Mucosa of gallbladder (tissue), 1 donor: ENCODE measurements at places on chromosomes 1 and 21. TPM values are rescaled to one million over a fixed set of nuclear protein-coding genes. Genes with fewer than 3 reads are reported as not detected.

Gene CCDC30
- total RNA-seq: 8.4 TPM

Gene OR2G2
- total RNA-seq: not detected

Gene FOXO6
- 10.0 TPM for total RNA-seq

Gene MPZ
- 9.0 TPM for total RNA-seq

Gene FAM163A
- total RNA-seq: 5.1 TPM

Gene FAM167B
- total RNA-seq: 7.6 TPM

Gene PIP5K1A
- total RNA-seq: 41.8 TPM

Gene TNNT2
- total RNA-seq: 69.8 TPM

Gene FAM177B
- total RNA-seq: 36.8 TPM

Gene FNDC5
- 8.4 TPM for total RNA-seq

Gene BEND5
- total RNA-seq: 17.5 TPM

Gene PLK3
- 14.7 TPM for total RNA-seq

Gene HOOK1
- 29.5 TPM for total RNA-seq

Gene TRIM58
- 0.66 TPM for total RNA-seq

Gene KCNH1
- total RNA-seq: 1.4 TPM

Gene SLAMF6
- total RNA-seq: 2.2 TPM

Gene SMCP
- not detected for total RNA-seq

Gene RHOU
- 80.4 TPM for total RNA-seq

Gene ABCA4
- total RNA-seq: 0.26 TPM

Gene OR2L3
- not detected for total RNA-seq

Gene ACTL8
- total RNA-seq: not detected

Gene RNF220
- 68.1 TPM for total RNA-seq

Gene PCP4L1
- total RNA-seq: 17.7 TPM

Gene EPS8L3
- 459 TPM for total RNA-seq

Gene NMNAT2
- 16.9 TPM for total RNA-seq
